ENCODE measurements at places on chromosomes 5 and 9.

GRCh38 chr5:88093765-88094164 lies 174.9 kb downstream of the TMEM161B start:
- DNase-seq: no peak

DNA sequence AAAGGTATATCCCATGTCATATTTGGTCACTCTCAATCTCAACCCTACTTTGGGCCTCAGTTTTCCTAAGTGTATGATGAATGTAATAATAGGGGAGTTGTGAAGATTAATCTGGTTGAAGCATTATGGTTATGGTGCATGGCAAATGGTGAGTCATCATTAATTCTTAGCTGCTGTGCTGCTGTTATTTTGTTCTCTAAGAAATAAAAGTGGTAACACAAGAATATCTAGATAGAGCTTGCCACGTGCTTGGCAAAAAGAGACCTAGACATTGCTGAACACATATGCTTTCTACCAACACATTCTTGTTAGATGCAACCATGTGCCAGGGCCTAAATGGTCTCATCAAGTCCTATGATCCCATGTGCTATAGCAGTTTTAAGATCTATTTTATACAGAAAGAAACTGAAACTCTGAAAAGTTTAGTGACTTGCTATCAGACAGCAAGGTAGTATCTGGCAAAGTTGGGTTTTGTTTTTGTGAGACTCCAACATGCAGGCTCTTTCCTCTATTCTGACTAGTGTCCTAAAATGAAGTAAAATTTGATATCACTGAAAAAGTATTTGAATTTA lies 699.9 kb upstream of the MEF2C start:
- DNase-seq: no peak

DNA sequence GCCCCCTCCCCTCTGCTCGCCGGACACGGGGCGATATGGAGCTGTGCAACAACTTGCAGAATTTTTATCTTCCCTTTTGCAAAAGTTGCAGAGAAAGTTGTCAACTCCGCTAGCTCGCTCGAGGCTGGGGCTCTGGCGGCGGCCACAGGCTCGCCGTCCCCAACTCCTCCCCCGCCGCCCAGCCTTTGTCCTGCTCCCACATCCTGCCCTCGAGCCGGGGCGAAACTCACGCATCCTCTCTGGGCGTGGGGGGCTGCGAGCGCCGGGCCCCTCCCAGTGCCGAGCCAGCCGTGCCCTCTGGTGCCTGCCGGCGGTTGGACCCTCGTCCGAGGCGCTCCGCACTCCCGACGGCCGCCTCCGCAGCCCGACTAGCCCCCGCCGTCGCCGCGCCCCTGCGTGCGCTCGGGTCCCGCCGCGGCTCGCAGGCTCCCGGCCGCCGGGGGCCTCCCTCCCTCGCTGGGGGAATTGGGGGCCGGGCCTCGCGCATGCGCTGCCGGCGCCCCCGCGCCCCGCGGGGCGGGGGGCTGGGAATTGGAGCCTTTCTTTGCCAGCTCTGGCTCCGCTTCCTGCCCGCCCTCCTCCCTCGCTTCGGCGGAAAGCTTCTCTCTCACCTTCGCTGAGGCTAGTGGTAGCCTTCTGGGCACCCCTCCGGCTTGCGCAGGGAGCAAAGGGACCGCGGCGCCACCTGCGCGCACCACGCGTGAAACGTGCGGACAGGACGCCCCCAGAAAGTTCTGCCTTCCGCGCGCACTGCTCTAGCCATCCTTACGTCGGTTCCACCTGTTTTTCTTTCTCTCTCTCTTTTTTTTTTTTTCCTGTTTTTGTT lies at the start of gene CCNJL:
Gene CCNJL, minus strand, starts transcription at position 431 of the 826 bp plus-strand sequence. CDS start 641 bp downstream, outside the sequence.
- DNase-seq: peak; percentile 75

GRCh38 chr9:85900504-85901201 lies 40.3 kb upstream of the NAA35 start:
- no peak for DNase-seq
